NCI-H187 (cell line): ENCODE measurements at places on chromosomes 12 and 14.

GRCh38 chr12:48862760-48863159 is 2.9 kb downstream of the RND1 start:
- DNase-seq = no peak

DNA sequence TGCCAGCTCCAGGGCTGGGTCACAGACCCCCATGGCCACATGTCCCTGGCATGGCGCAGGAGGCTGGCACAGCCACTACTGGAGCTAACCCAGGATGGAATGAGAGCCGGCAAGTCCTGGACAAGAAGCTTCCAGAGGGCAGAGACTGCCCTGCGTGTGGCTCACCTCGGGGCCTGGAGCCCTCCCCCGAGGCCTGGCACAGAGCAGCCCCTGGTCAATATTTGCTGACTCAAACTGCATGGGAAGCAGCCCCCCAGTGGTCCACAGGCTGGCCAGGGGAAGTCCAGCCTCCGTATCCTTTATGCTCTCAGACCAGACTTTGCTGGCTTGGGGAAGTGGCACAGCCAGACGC is 71.4 kb downstream of the BCL11B start:
- DNase-seq = no peak

DNA sequence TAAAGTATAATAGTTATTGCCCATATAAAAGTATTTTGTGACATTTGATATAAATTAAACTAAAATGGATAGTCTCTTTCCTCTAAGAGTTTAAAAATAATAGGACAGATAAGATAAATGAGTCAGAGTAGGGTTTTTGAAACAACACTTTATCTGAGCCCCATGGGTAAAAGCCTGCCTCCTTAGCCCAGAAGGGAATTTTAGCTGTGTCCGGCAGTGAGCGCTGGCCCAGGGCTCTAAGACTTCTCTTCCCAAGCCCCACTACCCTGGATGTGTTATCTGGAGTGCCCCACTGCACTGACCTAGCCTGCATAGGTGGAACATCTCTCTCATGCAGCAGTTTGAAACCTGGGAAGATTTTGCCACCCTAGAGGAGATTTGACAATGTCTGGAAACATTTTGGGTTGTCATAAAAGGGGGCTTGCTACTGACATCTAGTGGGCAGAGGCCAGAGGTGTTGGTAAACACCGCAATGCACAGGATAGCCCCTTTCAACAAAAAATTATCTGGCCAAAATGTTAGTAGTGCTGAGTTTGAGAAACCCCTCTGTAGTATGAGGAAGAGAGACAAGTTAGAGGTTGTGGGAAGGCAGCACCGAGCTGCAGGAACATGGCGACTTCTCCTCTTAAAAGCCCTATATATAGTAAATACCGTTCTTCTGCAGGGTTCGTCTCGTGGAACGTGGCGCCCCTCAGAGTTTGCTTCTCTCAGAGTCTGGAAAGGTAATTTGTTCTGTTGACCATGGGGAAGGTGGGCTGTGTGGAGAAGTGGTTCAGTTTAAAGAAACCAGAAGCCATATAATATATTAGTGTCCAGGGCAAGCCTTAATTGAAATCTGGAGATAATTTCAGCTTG is 29.3 kb upstream of the ATF1 start:
- no peak for DNase-seq

GRCh38 chr14:90302529-90303303 is 29.0 kb downstream of the NRDE2 start:
- DNase-seq = no peak

GRCh38 chr12:32098112-32098511 is 8.5 kb upstream of the BICD1 start:
- DNase-seq = no peak

DNA sequence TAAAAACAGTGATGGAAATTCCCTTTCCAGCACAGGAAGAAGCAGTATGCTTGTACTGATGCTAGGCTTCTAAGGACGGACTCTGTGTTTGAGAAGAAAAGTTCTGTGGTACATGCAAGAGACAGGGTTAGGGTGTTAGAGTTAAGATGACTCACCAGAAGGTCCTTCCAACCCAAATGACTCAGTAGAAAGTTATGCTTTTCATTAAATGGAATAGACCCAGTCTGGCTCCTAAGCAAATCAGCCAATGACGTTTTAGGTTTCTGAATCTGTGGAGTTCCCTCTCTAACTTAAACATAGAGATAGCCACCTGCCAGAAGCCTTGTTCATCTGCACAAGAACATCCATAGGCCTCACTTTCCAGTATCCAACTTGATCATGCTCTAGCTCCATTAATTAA is 5.7 kb downstream of the PTHLH start:
- no peak for DNase-seq

DNA sequence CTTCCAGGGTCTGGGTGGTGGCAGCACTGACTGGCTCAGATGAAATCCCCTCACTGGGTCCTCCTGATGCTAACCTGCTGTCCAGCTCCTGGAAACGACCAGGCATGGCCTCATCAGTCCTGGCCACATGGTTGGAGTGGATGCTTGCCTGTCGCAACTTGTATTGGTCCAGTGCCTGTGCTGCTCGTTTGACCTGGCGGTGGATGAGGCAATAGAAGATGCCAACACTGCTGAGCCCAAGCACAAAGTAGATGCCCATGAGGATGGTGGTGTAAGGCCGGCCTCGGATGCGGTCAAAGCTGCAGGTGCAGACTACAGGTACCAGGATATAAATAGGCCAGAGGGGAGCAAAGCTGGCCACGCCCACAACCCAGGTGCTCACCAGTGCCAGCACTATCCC is 1.2 kb downstream of the GPR84 start:
- DNase-seq = no peak

DNA sequence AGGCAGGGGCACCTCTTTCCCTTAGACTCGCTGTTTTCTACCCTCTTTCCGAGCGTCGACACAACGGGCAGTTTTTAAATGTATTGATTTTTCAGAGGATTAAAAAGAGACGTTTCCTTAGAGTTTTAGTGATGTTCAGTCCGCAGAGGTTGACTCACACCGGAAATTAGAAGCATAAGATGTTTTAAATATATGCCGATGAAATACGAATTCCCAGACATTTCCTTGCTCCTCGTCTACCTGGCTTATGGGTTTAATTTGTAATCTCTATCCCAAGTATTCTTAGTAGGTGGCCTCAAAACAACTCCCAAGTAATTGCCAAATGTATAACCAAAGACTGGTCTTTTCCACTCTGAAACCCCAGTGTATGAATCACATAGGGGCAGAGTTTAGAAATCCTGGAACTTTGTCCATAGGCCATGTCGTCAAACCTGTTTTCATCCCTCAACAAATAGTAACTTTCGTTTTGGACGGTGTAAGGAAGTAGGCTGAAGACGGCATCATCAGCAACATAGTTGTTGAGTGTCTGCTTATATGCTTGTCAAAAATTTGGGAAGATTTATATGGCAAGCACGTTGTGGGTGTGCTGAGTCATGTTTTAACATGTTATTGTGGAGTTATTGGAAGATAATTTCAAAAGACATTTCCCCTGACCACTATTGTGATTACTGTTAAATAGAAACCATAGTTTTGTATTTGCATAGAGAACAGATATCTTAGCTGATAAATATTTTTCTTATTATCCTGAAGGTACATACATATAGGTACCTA is 824 bp downstream of the TBK1 start:
- DNase-seq = no peak

DNA sequence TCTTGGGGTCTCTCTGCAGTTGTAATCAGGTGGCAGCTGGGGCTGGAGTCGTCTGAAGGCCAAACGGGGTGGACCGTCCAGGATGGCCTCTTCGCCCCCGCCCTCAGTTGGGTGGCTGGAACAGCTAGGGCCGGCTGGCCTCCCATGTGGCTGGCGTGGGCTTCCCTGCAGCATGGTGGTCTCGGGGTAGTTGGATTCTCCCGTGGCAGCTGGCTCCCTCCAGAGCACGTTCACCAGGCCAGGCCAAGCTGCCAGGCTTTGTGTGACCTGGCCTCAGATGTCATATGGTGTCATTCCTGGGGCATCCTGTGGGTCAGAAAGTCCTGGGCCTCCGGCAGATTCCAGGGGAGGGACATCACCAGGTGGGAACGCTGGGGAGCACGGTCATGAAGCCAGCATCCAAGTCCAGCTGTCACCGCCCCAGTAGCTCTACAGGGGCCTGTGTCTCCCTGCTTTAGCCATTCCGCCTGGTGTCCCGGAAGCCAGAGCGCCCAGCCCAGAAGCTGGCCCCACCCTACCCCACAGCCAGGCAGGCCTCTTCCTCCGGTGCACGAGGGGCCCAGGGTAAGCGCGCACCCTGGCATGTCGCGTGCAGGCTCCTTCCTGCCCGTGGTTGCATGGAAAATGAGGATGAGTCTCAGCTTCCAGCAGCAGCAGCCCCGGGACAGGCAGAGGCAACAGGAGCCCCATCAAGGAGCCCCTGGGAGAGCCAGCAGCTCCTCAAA is 1.3 kb upstream of the NUDT14 start:
- DNase-seq = no peak

- DNase-seq = peak; percentile 83
These were observed 7.8 kb downstream of the PITPNM2 start for GRCh38 chr12:123142921-123143735.

DNA sequence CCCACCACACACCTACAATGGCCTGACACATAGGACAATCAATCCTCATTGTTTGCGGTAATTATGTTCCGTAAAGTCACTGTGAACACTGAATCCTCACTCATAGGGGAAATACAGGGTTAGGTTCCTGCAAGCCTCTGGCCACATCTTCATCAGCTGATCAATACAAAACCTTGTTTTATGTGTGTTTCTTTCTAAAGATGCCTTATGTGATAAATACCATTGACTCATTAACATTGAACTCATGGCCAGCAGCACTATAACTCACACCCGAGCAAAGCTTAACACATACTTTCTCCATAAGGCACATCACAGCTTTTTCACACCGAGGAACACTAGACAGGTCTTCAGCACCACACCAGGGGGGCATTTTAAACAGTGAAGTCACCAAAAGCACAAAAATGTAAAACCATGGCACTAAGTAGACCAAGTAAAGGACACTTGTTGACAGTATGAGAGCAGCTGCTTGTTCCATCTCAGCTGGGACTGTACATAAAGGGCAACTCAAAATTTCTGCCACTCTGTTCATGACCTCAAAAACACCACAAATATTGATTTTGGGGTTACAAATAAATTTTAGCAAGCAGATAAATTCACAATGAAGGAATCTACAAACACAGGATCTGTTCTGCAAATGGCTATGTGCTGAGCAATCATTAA is 60.5 kb downstream of the ESR2 start:
- no peak for DNase-seq

DNA sequence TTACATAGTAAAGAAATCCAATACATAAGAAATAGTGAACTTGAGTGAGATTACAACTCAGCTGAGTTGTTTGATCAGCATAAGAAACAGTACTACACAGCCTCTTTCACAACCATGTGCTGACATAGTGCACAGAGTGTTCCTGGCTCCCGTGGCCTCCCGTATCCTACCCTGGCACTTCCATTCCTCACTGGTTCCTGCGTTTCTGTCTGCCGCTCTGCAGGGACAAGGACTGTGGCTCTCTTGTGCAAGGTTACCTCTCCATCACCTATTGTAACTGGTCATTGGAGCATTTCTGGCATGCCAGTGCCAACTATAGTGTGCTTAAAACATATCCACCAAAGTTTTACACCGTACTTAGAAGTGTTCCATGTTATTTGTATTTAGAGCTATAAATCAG is 46.3 kb upstream of the PCED1B start:
- no peak for DNase-seq

DNA sequence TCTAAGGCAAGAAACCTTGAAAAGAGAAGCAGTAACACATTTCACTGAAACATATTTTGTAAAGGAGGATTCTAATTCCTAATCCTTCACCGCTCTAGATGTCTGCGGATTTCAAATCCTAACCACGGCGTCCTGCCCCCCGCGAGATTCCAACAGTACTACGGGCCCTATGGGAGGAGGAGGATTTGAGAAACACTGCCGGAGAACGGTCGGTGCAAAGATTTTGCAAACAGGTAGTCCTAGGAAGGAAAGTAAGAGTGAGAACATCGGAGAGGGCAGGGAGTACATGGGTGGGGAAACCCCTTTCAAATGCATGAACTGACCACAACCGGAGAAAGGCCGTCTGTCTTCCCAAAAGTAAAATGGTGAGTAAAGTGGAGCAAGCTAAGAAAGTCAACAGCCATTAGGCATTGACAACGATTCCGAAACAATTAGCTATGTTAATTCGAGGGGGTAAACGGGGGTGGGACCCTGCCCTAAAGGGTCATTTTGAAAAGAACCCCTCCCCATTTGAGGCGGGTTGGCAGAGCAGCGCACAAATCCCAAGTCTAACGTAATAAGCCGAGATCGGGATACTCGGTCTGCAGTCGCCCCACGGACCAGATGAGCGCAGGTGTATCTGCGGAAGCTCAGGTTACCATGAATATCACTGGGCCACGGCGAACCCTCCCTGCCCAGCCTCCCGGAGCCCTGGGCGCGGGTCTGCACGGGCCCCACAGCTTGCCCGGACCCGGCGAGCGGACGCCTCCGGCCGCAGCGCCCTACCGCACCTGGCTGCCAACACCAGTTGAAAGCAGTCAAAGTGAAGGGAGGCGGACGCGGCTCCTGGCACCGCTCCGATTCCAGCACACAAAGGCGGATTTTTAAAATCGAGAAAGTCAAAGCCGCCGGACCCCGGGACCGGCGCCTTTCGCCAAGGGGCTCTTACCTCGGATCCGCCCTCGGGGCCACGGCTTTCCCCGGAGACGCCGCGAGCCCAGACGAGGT is 662 bp downstream of the EPS8 start:
- DNase-seq = peak; percentile 68

DNA sequence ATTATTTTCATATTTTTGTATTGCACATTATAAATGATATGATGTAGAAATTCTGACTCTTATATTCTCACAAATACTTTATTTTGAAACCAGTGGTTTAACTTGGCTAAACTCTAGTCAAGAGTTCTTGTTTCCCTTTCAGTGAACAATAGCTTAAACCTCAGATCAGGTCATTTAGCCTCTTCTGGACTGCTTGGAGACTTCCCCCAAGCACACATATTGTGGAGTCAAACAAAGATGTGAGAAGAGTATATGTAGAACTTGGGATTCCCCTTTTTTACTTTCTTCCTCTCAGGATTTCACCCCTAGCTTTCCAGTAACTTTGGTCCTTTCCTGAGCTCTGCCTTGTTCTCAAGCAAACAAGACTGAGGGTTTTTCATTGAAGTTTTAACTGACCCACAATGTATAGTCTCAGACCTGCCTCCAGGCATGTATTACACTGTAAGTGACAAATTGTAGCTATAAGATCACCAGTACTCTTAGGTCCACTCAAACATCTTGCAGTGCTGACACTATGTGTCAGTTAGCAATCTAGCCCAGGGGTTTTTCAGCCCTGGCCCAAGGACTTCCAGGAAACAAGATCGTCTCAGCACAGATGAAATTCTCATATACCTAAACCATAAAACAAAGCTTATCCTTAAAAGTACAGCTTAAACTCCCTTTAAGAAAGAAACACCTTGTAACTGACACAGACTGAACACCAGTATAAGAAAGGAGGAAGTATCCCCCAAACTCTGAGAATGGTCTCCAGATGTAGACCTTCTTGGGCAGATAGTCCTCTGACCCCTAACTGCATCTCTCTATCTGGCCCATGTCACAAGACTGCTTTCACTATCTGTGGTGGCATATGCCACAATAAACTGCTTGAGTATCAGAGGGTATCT is 98.6 kb downstream of the SLC6A15 start:
- DNase-seq = no peak

- no peak for DNase-seq
These were observed 59.6 kb upstream of the FERMT2 start for GRCh38 chr14:53010193-53011040.

GRCh38 chr12:50121641-50122040 is 9.6 kb downstream of the COX14 start:
- no peak for DNase-seq
